ENCODE measurements at places on chromosomes 3 and 15.
A peak's percentile ranks its signal among the peaks of the same experiment; 100 is the strongest.

- DNase-seq = no peak
These were observed 28.7 kb upstream of the BFSP2 start for GRCh38 chr3:133371181-133371580.

GRCh38 chr15:70087708-70088352 is 9.9 kb downstream of the TLE3 start:
- DNase-seq = no peak

- no peak for DNase-seq
These were observed 13.2 kb downstream of the TNIK start for GRCh38 chr3:171446801-171447578.

- peak; percentile 57 for DNase-seq
These were observed 475.8 kb upstream of the KCNMB2 start for GRCh38 chr3:178060407-178060806.

- DNase-seq = no peak
These were observed 195.4 kb upstream of the HES1 start for GRCh38 chr3:193940526-193940925.

Data from large intestine (tissue), 12 donors.